ENCODE measurements at places on chromosomes 2 and 18.

DNA sequence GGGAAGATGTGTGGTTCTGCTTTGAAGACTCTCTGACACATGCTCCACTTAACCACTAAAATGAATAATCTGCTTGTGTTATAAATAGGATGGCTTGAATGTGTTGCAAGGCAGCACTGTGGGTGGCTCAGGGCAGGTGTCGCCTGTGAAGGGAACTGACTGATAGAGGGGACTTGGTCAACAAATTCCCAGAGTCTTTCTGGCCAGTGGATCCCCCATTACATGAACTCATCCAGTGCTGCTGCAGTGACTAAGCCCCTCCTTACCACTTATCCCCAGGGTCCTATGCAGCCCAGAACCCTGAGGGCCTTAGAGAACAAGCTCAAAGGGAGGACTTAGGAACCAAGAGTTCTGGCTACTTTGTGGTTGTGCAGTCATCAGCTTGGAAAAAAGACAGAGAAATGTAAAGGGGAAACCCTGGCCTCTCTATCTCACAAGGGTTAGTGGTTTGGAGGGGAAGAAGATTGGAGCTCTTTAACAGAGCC is 226.2 kb upstream of the TNP1 start:
- DNase-seq = no peak

DNA sequence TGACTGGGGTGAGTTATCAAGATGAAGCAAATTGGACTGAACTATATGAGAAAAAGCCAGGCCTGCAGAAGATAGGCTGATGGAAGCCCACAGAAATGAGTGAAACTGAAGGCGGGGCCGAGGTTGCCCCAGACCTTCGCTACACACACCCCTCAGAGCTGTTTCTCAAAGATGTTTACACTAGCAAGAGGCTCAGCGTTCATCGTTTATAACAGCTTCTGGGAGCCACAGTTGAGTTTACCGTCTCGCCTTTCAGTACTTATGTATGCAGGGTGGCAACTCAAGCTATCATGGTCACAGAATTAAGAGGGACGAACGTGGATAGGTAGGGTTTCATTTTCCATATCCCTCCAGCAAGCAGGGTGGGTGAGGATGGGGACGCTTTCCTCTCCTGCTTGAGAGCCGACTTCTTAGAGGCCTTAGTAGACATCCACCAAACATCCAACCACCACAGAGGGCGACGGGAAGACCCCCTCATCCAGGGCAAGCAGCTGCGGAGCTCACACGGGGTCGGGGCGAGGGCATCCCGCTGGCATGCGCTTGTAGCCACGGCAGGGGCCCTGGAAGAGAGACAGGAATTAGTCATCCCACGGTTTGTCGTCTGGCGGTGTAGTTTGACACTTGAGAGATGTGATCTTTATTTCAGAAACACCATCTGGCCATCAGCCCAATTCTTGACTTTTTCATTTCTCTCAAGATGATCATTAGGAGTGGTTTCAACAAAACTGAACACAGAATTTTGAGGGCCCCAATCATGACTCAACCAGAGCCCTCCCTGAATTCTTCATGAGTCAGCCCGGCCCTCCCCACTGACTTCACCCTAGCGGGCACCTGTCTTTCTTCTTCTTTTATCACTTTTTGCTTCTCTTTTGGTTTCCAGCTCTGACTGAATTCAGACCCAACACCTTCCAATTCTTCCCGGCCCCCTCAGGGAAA is 109.1 kb upstream of the CTDP1 start:
- DNase-seq = no peak

DNA sequence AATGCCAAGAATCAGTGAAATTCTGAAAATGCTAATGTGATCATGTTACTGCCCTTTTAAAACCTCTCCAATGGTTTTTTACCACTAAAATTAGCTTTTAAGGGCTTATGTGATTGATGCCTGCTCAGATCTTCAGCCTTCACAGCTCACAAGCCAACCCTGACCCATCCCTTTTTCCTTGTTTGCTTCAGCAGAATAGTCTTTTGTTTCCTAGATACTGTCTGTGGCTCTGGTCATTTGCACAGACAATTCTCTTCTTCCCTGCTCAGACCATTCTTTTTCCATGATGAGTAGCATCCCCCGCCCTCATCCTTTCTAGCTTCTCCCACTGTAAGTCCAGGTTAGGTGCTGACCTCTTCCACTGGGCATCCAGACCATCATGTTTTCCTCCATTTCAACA is 164.9 kb upstream of the NT5C1B start:
- no peak for DNase-seq

DNA sequence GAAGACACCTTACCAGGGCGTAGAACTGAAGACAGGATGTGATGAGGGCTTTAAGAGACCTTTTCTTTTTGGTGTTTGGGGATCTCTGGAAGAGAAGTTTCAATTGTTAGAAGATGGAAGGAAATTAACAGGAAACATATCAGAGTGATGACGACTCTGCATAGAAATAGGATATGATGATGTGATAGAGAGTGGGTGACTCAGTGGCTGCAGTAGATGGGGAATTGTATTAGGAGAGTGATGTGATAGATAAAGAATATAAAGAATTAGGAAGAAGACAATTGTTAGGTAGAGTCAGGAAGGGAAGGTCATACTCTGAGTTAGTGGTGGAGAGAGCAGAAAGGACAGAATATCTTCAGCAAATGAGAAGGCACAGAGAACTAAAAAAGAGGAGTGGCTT is 593.9 kb downstream of the NYAP2 start:
- DNase-seq = no peak

DNA sequence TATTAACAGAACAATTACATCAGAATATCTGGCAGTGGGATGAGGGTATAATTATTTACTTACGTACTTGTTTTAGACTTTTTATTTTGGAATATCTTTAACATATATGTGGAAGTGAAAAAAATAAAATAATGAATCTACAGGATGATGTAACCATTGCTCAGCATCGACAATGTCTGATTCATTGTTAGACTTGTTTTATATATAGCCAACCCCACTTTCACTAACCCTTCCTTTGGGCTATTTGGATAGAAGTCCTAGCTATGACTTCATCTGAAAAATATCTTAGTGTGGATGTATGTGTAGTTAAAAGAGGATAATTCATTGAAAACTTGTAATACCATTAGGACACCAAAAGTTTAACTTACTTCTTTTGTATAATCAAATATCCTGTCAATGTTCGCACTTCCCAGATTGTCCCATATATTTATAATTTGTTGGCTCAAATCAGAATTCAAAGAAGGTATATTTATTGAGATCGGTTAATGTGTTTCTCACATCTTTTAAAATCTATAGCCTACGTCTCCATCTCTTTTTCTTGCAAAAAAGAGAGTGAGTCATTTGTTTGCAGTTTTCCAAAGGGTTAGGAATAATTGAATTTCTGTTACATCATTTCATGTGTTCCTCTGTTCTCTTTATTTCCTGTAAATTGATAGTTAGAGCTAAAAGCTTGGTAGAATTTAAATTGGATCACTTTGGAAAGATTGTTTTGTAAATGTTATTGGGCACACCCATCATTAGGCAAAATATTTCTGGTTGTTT is 506.1 kb upstream of the FAM98A start:
- no peak for DNase-seq

GRCh38 chr2:37283207-37283606 is 41.4 kb downstream of the PRKD3 start:
- DNase-seq = no peak

- DNase-seq = no peak
These were observed 258.4 kb downstream of the BCL11A start for GRCh38 chr2:60294901-60295635.

DNA sequence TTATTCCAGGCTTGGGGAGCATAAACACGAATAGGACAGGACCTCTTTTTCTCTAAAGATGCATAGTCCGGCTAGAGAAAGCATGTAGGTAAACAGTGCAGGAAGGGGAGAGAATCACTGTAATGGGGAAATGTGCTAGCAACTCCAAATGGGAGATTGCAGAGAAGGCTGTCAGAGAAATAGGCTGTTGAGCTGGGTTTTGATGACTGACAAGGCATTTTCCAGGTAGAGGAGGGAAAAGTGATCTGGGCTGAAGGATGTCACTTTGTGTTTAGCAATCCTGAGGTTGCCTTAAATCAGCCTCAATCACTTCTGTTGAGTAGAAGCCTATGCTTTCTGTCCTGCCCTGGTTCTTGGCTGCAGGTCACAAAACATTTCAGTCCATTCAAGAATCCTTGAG is 242.0 kb upstream of the MEIS1 start:
- no peak for DNase-seq

DNA sequence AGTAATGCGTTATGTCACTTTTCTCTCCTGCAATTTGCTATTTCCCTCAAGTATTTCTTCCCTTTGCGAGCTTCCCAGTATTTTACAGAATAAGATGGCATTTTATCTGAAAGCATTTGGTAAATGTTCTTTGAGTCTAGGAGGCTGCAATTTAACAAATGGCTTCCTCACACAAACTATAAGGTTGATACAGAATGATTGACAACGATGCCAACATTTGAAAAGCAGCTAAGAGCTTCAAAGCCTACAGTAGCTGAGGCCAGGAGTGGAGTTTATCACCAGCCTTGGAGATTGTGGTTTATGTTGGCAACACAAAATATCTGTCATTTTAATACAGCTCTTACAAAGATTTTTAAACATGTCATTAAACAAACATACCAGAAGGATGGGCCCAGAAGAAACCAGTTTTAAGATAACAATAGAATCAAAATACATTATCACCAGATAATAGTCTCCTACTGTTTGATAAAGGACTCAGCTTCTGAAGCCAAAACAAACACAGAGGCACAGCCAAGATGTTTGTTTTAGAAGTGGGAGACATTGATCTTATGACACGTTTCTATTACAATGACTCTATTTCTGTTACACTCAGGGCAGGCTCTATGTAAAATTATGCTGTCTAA is 711.4 kb upstream of the ACVR2A start:
- no peak for DNase-seq

- no peak for DNase-seq
These were observed 106.1 kb downstream of the ICA1L start for GRCh38 chr2:202765436-202765835.

- no peak for DNase-seq
These were observed 86.4 kb downstream of the XRCC5 start for GRCh38 chr2:216195565-216196029.

GRCh38 chr2:152222975-152223637 is 47.5 kb upstream of the STAM2 start:
- no peak for DNase-seq

GRCh38 chr2:65227020-65227455 is 593 bp upstream of the ACTR2 start:
- no peak for DNase-seq

DNA sequence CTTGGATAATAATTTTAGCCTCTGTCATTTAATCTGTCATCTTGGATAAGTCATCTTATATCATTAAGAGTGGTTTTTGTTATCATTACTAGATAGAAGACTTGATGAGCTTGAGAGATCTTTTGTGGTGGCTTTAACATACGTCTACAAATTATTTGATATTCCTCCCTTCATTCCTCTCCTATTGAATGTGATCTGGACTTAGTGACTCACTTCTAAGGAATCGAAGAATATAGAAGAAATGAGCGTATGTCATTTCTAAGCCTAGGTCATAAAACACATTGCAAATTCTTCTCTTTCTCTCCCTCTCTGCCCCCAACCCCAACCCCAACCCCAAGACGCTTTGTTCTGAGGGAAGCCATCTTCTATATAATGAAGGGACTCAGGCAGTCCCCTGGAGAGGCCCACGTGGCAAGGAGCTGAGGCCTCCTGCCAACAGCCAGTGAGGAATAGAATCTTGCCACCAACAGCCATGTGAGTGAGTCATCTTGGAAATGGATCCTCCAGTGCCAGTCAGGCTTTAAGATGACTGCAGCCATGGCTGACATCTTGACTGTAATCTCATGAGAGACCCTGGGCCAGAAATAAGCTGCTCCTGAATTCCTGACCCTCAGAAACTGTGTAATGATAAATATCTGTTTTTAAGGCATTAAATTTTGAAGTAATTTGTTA is 221.6 kb upstream of the SP5 start:
- no peak for DNase-seq

- no peak for DNase-seq
These were observed 55.9 kb upstream of the CREB1 start for GRCh38 chr2:207473931-207474235.

GRCh38 chr18:48639772-48640432 is 101.1 kb downstream of the CTIF start:
- no peak for DNase-seq

DNA sequence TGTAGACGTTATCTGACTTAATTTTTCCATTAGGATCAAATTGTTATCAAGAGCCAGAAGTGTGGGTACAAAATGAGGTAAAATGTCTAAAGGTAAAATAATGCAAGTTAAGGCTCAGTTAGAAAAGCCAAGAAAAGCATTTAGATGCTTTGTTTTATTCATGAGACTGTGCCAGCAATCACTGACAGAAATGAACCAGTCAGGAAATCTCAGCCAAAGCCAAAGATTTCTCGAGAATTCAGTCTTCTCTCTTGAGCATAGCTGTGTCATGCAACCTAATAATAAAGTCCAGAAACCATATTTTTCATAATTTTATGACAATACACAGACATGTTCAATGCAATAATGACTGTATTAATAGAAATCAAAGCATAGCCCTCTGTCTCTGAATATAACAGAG is 43.5 kb upstream of the ZNF397 start:
- DNase-seq = no peak

DNA sequence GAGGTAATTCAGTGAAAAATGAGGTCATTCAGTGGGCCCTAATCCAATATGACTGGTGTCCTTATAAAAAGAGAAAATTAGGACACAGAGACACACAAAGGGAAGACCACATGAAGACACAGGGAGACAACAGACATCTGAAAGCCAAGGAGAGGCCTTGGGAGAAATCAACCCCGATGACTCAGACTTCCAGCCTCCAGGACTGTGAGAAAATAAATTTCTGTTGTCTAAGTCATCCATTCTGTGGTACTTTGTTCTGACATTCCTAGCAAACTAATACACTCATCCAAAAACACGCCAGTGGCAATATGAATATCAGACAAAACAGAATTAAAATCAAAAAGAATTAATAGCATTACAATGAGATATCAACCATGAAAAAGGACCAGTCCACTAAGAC is 303.7 kb downstream of the SS18 start:
- DNase-seq = no peak

- no peak for DNase-seq
These were observed 23.2 kb upstream of the B3GNT7 start for GRCh38 chr2:231372326-231372725.
